ENCODE measurements at places on chromosomes 5 and 9.

DNA sequence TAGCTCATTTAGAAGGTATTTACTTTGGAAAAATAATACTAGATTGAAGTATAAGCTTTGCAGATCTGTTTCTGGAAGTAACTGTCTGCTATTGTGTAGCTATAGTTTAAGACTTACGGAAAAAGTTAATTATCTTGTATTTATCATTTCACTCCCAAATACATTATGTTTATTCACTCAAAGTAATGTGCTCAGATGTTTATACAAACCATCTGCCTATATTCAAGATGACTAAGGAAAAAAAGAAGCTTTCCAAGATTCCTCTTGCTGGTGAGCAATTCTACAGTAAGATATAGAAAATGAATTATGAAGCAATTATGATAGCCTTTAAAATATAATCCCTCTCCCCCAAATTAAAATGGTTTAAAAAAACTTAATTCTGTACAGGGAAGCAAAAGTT lies 137.9 kb downstream of the KIAA0825 start:
- no peak for DNase-seq

- DNase-seq = no peak
These were observed 401.4 kb upstream of the KLF4 start for GRCh38 chr9:107890921-107891465.

DNA sequence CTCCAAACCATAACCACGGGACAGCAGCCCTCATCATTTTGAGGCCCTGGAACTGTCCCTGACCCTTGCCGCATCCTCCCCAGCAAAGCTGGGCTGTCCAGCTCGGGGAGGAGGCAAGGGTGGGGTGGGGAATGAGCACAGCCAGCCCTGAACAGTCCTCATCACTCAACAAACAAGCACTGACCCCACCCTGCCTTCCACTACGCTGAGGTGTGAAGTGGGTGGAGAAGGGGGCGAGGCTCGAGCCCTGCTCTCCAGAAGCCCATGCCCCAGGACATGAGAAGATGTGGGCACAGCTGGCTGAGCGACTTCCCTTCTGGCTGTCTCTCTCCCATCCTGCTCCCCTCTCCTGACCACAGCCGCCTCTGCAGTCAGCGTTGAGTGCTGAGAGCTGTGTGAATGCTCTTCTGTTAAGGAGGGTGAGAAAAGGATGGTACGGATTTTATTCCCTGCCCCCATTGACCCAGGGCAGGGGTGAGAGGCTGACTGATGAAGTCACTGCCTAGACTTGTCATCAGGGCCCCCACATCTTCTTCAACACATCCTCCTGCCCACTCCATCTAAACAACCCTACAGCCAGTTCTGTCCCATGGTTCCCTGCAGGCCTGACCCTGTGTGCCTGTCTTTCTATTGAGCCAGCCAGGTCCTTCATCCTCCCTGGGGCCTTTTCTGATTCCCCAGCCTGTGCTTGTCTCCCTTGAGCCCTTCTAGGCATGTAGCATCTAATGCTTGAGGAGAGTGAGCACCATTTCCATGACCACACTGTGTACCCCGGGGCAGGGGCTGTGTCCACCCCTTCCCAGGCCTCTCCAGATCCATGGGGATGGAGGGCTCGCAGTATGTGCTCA lies 276.0 kb downstream of the FSTL4 start:
- no peak for DNase-seq

- DNase-seq = no peak
These were observed 93.4 kb upstream of the CLINT1 start for GRCh38 chr5:157952374-157952685.

DNA sequence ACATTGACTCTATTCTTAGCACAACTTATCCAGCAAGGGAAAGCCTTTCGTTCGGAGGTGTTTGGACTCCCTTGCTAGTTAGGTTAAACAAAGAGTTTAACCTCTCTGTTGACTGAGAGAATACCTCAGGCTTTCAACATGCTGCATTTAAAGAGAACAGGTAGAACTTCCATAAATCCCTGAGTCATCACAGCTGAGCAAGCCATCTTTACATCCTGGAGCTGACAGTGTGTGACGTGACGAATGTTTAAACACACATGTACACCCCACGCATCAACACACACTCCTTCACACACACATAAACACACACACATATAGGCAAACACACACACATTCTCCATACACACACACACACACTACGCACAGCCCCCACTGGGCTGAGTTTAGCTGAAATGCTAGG lies 152.8 kb downstream of the ADAMTS12 start:
- no peak for DNase-seq

All from fibroblast of pulmonary artery (primary cell).